ENCODE measurements at places on chromosomes 3 and 15. TPM values are rescaled to one million over a fixed set of nuclear protein-coding genes. Genes with fewer than 3 reads are reported as not detected.

- DNase-seq, result no peak
These were observed 14.5 kb upstream of the LYZL4 start for GRCh38 chr3:42424911-42425310.

- no peak for DNase-seq
These were observed 21.7 kb upstream of the ARHGEF3 start for GRCh38 chr3:56823421-56823926.

DNA sequence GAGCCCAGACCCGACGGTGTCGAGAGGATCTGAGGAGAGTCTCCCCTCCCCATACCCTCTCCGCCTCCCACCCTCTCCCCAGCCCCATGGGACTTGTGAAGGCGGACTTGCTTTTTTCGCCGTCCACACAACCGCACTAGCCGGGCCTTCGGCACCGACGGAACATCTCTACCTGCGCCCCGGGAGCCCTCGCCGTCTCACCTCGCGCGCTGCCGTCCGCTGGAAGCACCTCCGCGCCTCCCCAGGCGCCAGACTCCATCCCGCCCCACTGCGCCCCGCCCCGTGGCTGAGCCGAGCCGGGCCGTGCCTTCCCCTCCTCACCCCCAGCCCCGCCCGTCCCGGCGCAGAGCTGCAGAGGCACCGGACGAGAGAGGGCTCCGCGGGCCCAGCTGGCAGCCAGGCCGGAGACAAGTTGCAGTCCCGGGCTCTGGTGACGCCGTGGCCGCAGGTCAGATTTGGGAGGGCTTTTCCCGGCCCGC is at the start of the genes DUOX1 and DUOXA1:
Gene DUOX1, plus strand, starts transcription at position 344 of the 479 bp plus-strand sequence. CDS start 1,973 bp downstream, outside the sequence.
Gene DUOXA1, minus strand, starts transcription at position 229 of the 479 bp plus-strand sequence. CDS start 6,865 bp downstream, outside the sequence.
- no peak for DNase-seq

GRCh38 chr3:161217496-161217895 is 3.6 kb upstream of the NMD3 start:
- no peak for DNase-seq

The ZSCAN29 gene
- total RNA-seq, result 15.6 TPM

The AGBL1 gene
- not detected for total RNA-seq

DNA sequence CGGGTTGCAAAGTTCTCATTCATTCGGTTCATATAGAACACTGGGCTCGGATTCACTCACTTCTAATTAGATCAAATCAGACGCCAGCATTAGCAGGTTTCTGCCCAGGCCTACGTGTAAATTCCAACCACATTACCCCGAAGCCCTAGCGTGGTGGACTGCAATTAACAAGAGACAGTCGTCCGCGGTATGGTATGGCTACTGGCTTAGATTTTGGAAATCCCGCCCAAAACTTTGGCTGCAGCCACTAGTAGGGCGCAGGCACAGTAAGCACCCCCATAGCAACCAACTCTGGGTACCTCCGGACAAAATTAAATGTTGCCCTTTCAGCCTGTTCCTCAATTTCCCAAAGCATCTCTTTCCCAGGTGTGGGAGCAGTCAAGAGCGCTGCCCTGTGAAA is 771 bp downstream of the RARRES1 start:
- DNase-seq, result no peak

The IL16 gene
- total RNA-seq, result 6.9 TPM

DNA sequence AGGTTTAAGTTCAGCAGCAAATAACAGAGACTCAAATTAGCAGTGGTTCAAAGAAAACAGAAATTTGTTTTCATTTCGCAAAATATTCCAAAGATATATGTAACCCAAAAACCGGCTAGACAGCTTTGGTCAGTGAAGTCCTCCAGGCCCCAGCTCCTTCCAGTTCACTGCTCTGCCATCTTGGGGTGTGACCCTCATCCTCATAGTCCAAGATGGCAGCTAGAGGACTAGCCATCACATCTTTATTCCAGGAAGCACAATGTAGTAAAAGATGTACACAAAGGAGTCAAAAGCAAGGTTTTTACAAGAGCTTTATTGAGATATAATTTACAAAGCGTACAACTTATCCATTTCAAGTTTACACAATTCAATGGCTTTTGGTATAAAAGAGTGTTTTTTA is 107.1 kb downstream of the LIPC start:
- no peak for DNase-seq

The GPR27 gene
- total RNA-seq, result 0.17 TPM

The CLSTN2 gene
- total RNA-seq, result 0.09 TPM

- DNase-seq, result no peak
These were observed 5.4 kb downstream of the PGPEP1L start for GRCh38 chr15:99002226-99002625.

The P3H2 gene
- 3.7 TPM for total RNA-seq

GRCh38 chr3:27623085-27623753 is 98.9 kb downstream of the EOMES start:
- DNase-seq, result no peak

DNA sequence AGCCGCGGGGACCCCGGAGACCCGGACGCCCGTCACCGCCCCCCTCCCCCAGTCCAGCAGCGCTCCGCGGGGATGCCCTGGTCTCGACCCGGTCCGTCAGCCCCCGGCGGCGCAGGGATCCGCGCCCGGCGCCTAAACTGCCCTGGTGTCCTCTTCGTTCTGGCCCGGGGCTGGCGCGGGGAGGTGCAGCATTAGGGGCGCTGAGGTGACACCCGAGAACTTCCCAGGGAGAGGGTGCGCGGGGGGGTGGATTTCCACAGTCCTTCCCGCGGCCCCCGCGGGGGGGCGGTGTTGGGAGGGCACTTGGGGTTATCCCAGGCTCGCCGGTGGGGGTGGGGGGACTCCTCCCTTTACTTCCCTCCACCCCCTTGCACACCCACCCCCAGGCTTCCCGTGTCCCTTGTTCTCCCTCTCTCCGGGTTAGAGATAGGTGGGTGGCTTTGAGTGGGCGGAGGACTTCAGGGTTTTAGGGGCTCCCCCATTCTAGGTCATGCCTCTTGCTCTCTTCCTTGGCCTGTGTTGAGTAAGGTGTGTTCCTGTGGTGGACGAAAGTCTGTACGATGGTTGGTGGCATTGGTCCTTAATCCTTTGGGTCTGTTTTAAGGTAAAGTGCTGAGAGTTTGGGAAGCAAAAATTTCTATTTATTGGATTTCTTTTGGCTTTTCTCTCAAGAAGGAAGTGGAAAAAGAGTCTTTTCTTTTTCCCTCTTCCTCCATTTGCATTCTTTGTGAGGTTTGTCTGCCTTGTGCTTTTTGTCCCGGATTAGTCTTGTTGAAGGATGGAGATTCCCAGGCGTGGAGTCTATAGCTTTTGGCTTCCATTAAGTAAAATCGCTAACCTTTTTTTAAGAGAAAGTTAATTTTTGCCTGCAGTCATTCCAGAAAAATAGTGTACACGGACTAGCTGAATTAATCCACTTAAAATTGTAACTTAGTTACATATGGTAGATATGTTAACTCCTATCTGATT is 811 bp downstream of the SKIL start:
- peak; percentile 77 for DNase-seq

- DNase-seq, result no peak
These were observed 491.5 kb upstream of the TGFBR2 start for GRCh38 chr3:30114918-30115317.

The FYTTD1 gene
- total RNA-seq, result 22.7 TPM

GRCh38 chr15:56207092-56207491 is 36.6 kb downstream of the RFX7 start:
- DNase-seq, result no peak

GRCh38 chr3:129626744-129627349 is 20.4 kb upstream of the PLXND1 start:
- peak; percentile 85 for DNase-seq

DNA sequence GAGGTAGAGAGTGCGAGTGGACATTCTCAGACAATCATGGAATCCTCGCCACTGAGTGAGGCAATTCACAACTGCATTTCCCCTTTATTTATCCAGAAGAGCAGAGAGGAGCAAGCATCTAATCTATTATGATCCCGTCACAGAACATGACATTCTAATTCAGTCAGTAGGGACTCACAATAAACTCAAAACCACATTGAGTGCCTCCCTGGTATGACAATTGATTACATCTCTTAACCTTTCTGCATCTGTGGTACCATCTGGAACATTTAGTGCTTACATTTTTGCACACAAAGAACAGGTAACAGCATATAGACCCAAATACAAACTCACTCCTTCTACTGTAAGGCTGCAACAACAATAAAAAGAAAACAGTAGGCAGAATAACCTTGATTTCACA is 517.2 kb downstream of the GBE1 start:
- no peak for DNase-seq

The MUC13 gene
- total RNA-seq, result under 0.01 TPM

The TYRO3 gene
- total RNA-seq, result 2.2 TPM

DNA sequence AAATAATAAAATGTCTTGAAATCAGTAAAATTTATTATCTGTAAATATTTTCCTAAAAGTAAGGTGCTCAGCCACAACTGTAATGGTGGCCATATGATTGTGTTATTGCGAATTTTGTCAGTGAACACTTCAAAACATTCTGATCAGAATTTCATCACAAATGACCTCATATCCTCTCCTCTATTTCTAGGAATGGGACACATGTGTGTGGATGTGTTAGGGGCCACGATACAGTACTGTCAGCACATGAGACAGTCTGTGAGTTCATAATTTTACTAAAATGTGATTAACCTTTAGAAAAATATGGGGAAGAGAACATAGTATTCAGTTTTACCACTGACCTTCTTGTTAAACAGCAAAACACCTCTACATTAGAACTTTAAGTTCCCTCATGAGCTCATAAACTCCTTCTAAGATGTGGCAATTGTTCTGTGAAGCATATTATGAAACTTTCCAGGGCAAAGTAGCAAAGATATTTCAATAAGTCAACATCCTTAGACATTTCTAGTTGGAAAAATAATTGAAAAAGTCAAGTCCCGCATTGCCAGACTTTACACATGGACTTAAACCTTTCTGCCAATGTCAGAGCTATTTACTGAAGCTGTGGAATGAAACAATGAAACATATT is 158.2 kb upstream of the ABI3BP start:
- no peak for DNase-seq

The PAQR5 gene
- total RNA-seq, result 1.1 TPM

GRCh38 chr15:51076524-51077220 is 18.0 kb downstream of the TNFAIP8L3 start:
- DNase-seq, result no peak

The STAC gene
- total RNA-seq, result 0.50 TPM

DNA sequence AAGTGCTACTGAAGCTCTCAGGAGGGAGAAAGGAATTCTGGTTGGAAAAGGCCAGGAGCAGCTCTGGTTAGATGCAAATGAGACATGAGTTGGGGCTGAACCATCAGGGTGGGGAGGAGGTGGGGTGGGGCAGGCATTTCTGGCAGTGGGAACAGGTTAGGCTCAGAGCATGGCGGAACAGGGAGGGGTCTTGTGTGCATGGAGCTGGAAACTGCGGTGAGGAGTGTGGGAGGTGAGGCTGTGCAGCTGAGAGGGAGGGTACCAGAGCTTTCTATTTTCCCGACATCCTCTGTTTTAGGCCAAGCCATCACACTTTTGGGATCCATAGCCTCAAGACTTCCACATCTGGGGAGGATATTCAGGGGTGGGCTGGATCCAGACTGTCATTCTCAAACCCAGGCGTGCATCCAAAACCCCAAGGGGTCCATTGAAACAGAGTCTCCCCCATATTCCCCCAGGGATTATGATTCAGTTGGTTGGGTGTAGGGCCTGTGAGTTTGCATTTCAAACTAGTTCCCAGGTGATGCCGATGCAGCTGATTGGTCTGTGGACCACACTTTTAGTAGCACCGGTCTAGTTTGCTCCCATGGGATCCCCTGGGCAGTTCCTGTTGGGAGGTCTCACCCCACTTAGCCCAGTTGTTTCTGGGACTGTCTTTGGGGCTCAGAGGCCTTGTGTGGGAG is 100.9 kb upstream of the TLE3 start:
- no peak for DNase-seq

The NR2F2 gene
- 6.4 TPM for total RNA-seq

GRCh38 chr3:158846803-158847451 is 45.1 kb downstream of the MFSD1 start:
- no peak for DNase-seq
